ENCODE measurements at places on chromosomes 6 and 20. TPM values are rescaled to one million over a fixed set of nuclear protein-coding genes. Genes with fewer than 3 reads are reported as not detected.

The TAAR6 gene
- total RNA-seq = not detected

The PROCR gene
- total RNA-seq = 2.1 TPM

The SLC29A1 gene
- 22.5 TPM for total RNA-seq

The ULBP2 gene
- 0.60 TPM for total RNA-seq

The ID1 gene
- 1.2 TPM for total RNA-seq

The ACAT2 gene
- 55.3 TPM for total RNA-seq

The TRIM40 gene
- not detected for total RNA-seq

All from activated naive CD8-positive, alpha-beta T cell treated with anti-CD3 and anti-CD28 coated beads, Interleukin-2, amount 10 ng/mL, durations not matched to agents 7 days and 5 days (primary cell).